ENCODE measurements at places on chromosomes 12 and 14.
A peak's percentile ranks its signal among the peaks of the same experiment; 100 is the strongest.

DNA sequence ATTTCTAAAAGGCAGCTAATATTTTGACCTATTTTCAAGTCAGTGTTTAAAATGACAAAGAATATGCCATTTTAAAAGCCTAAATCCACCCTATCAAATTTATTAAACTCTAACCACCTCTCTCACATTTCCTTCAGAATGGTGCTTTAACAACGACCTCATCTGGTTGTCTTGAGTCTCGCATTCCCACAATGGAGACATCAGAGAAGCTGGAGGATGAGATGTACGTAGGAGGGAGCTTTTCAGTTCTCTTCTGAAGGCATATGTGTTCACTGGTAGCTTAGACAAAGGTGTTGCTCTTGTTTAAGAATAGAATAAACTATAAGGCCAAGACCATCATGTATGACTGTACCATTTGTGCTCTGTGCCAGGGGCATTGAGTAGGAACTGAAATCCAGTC, 82.9 kb downstream of the BCL2L14 start:
- DNase-seq = no peak

- DNase-seq = no peak
These were observed 792.5 kb downstream of the DIO2 start for GRCh38 chr14:79418649-79419415.

DNA sequence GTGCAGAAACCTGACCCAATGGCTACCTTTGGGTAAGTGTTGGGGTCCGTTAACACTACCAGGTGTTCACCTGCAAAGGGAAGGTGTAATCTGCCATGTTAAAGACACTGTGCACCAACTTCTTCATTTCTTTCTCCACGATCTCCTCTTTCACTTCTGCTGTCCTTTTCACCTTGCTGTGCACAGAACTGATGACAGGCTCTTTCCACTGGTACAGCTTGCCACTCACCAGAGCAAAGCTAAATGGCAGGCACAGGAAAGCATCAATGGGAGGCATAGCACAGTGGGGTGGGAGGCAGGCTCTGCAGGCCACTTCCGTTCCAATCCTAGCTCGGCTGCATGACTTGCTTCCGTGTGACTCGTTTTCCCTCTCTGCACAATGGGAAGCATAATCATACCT, 2.6 kb upstream of the C12orf76 start:
- no peak for DNase-seq

DNA sequence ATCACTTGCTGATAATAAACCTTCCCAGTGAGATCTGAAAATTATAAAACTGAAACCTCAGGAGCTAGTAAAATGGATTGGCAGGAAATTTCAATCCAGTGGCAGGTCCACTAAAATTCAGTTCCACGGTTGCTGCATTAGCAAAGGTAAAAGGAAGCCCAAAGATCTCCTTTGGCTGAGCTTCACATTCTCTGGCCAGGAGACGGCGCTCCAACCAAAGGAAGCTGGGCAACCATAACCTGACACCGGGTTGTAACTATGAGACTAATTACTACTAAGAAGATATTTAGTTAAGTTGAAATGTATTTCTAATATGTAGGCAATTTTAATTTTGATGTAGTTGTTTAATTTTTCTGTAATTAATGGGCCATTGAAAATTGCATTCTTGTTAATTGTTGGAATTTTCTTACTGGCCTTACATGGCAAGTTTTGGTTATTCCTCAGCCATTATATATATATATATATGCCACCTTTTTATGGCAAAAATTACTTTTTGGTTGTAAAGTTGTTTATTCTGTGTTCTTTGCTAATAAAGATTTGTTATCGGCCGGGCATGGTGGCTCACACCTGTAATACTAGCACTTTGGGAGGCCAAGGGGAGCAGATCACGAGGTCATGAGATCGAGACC, 17.0 kb downstream of the OR8S1 start:
- peak; percentile 4 for DNase-seq

GRCh38 chr12:26689281-26689841, 143.6 kb downstream of the ITPR2 start:
- DNase-seq = no peak

DNA sequence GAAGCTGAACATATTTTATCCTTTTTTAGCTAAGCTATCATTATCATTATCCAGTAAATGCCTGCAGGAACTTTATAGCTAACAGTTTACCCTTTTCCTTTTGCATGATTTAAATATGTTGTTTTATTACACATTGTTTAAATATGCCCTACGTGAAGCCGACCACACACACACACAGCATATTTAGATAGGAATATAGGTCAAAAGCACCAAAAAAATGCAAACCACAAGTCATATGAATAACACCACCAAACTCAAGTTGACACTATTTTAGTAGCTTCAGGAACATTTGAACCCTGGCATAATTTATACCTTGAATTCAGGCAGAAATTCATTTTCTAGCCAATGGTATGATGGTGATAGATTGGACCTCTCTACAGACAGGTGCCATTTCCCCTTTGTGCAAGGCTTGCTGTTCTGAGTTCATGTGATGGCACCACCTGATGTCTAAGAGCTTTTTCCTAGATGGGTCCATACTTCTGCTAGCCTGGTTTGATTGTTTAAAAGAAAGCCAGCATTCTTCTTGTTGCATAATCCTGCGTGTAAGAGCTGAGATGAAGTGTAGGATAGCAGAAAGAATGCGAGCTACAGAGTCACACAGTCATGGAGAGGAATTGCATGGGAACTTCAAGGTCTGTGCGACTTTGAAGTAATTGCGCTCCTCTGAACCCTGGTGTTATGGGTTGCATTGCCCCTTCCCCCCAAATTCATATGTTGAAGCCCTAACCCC, 454.8 kb upstream of the SOX5 start:
- DNase-seq = no peak

GRCh38 chr14:101849125-101849524, 87.6 kb downstream of the PPP2R5C start:
- DNase-seq = no peak

DNA sequence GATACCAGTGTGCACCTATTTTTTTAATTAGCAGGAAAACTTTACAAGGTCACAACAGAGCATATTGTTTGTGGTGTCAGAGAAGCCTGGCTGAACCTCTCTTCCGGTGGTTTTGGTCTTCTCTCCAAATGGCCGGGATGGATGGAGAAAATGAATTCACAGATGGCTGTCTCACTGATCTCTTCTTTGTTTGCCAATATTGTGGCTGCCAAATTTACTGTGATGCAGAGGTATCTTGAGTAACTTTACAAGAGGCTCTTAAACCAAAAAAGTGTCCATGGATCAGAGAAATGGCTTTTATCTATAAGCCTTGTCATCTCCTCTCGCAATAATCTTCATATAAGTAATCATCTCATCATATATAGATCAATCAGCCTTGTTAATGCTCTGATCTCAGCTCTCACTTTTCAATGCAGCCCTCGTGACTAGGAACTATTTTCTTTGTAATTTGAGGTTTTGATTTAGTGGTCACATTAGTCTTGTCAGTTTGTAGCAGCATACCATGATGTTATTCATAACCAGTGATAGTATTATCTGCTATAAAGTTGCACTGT, 308.1 kb downstream of the EGLN3 start:
- no peak for DNase-seq

- DNase-seq = no peak
These were observed 61.5 kb downstream of the TSPAN11 start for GRCh38 chr12:30988086-30988485.

- DNase-seq = no peak
These were observed 9.7 kb upstream of the ERC1 start for GRCh38 chr12:981176-981828.

GRCh38 chr12:98578821-98579220, 14.7 kb upstream of the SLC25A3 start:
- no peak for DNase-seq

DNA sequence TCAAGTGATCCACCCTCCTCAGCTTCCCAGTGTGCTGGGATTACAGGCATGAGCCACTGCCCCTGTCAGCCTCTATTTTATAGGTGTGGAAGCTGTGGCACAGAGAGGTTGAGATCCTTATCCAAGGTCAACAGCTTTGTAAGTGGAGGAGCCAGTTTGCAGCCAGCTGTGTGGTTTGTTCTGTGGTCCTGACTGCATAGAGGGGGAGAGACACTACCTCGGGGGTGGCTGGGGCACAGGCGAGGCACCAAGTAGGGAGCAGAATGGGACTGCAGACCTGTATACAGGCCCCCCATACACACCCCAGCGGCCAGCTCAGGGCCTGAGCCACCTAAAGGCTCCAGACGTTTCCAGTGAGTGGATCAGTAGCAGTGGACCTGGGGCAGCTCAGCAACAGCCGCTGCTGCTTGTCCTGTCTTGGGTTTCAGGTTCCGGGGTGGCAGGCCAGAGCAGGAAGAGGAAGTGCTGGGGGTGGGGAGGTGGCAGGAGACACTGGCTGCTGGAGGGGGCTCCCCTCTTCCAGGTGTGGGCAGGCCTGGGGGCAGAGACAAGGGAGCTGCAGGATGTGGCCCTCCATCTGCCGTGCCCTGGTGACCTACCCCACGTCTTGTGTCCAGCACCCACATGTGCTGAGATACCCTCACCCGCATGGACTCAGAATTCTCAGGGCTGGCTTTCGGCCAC, 11.0 kb downstream of the ORAI1 start:
- DNase-seq = peak; percentile 67

- DNase-seq = no peak
These were observed 59.5 kb downstream of the SMUG1 start for GRCh38 chr12:54129028-54129903.

GRCh38 chr12:83256562-83256961, 569.9 kb downstream of the TMTC2 start:
- no peak for DNase-seq

GRCh38 chr12:132151145-132151765, 7.0 kb downstream of the NOC4L start:
- no peak for DNase-seq

DNA sequence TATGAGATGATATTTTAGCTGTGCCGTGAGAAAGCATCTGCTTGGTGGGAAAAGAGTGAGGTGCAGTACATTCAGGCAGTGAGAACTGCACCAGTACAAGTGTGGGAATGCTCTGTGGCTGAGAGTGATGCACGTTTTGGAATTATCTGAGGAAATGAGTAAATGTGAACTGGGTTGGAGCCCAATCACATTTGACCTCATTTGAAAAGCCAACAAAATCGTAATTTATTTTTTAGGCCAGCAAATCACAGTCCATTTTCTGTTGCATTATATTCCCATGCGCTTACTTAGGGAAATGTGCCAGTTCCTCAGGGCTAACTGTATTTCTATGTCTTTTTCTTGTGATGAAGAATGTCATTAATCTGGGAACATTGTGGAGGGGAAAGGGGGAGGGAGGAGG, 77.3 kb downstream of the SNAPC1 start:
- no peak for DNase-seq

- DNase-seq = no peak
These were observed 5.2 kb downstream of the RAB5B start for GRCh38 chr12:55979069-55979468.

GRCh38 chr12:58950739-58951100, 30.4 kb upstream of the LRIG3 start:
- no peak for DNase-seq

DNA sequence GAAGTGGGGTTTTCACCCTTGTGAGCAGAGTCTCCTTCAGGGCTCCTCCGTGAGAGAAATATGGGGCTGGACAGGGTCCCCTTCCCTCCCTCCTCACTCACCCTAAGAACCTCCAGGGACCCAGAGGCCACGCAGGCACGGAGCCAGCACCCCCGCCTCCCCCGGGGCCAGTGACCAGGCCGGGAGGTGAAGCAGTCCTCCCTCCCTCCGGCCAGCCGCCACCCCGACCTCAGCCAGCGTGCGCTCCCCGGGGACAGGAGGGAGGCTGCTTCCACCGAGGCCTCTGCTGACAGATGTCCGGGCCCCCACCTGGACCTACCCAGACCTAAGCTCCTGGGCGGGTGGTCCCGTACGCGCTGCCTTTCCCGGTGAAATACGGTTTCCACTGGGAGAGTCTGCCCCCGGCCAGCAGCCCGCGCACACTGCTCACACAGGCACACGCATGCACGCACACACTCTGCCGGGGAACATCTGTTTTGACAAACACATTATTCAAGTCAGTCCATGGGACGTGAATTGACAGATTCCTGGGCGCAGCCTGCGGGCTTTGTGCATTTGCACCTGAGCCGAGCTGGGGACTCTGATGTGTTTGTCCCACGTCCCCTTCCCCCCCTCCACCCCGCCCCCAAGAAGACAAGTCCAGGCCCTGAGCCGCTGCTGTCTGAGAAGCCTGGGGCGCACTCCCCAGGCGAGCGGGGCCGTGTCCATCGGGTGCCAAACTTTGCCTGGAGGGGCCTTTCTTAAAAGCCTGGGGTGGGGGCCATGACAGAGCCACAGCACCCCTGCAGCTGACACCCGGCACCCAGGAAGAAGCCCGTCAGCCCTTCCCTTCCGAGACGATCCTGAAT, 725 bp downstream of the RIMBP2 start:
- no peak for DNase-seq

GRCh38 chr12:123344086-123344485, 20.6 kb downstream of the SBNO1 start:
- no peak for DNase-seq

DNA sequence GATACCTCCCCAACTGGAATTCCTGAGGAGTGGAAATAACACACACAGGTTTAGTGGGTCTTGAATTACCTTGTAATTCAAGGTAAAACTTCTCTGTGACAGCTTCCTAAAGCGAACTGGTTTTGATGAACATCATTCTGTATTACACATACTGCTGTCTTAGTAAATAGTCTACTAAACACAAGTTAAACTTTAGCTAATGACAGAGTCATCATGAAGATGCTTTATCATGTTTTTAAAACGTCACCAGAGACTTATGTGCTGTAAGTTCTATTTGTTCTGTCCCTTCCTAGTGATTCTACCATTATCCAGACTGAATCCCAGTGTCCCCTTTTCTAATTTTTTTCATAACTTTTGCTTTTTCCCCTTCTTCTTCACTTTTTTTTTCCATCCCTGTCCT, 11.6 kb upstream of the GXYLT1 start:
- no peak for DNase-seq

DNA sequence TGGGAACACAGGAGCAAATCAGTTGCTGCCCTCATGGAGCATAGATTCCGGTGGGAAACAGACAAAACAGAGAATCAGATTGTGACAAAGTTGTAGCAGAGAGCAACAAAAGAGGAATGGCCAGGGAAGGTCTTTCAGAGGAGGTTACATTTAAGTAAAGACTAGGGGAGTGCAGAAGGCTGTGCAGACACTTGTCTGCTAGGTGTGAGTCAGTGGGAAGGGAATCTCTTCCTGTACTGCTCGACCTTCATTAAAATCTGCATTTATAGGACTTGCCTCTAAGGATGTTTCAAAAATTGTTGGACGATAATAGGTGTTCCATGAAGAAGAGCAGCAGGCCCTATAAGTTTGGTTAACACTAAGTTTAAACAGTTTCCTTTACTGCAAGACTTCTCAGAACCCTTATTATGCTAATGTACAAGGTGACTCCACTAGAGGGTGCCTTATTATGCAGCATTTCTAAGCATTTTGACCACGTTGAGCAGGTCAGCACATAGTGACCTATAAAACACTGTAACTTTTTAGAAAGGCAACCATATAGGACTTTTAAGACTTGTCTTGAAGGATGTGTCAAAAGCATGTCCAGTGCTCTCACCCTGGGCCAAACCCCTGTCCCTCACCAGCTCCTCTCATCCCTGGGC, 91.8 kb upstream of the RIC8B start:
- DNase-seq = no peak

GRCh38 chr14:89502966-89503365, 85.9 kb upstream of the FOXN3 start:
- DNase-seq = no peak

Measured in CD4-positive, alpha-beta T cell treated with Interferon gamma for 1 hour (primary cell).